ENCODE measurements at places on chromosomes 11 and 22.

- DNase-seq = no peak
Observed at GRCh38 chr11:20134991-20135736, 25.1 kb downstream of the DBX1 start.

DNA sequence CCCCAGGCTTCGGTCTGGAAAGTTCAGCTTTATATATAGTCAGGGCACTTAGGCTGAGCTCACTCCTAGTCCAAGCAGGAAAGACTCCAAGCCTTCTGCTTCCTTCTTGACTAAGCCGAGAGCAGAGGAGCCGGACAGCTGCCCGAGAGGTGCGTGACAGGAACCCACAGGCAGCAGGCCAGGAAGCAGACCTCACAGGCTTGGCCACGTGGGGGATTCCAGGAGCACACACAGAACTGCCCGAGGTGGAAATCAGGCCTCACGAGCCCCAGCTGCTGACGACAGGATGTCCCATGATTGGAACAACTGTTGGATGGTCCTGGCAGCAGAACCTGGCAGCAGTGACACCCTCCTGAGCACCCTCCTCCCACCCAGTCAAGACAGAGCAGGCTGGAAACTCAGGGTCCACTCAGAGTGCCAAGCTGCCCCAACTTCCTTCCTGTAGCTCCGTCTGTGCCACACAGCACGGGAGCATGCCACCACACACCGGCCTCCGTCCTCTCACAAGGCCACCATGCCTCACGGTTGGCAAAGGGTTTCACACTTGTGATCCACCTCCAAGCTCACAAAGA is 5.4 kb downstream of the PLA2G6 start:
- peak; percentile 92 for DNase-seq

GRCh38 chr11:17280494-17281127 is 4.1 kb downstream of the NUCB2 start:
- DNase-seq = no peak

DNA sequence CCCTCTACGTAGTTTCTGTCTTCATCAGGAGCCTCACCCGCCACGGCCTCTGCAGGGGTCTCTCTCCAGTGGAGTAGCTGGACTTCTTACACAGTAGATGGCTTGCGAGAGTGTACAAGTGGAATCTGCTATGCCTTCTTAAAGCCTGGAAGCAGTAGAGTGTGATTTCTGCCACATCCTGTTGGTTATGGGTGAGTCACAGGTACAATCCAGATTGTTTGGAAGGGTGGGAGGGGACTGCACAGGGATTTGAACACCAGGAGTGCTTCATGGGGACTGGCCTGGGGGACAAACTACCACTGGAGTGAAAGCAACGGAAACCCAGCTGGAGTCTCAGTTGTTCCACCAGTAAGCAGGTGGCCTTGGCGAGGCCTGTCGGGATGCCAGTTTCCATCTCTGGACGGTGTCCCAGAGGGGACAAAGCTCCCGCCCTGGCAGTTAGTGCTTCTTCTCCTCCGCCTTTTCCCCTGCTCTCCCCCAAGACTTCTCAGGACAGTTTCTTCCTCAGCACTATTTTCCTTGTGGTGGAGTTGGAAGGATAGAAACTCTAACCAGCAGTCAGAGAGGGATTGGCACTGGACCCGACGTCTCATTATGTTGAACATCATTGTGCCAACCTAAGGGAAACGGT is 85.0 kb upstream of the RCN1 start:
- DNase-seq = no peak

DNA sequence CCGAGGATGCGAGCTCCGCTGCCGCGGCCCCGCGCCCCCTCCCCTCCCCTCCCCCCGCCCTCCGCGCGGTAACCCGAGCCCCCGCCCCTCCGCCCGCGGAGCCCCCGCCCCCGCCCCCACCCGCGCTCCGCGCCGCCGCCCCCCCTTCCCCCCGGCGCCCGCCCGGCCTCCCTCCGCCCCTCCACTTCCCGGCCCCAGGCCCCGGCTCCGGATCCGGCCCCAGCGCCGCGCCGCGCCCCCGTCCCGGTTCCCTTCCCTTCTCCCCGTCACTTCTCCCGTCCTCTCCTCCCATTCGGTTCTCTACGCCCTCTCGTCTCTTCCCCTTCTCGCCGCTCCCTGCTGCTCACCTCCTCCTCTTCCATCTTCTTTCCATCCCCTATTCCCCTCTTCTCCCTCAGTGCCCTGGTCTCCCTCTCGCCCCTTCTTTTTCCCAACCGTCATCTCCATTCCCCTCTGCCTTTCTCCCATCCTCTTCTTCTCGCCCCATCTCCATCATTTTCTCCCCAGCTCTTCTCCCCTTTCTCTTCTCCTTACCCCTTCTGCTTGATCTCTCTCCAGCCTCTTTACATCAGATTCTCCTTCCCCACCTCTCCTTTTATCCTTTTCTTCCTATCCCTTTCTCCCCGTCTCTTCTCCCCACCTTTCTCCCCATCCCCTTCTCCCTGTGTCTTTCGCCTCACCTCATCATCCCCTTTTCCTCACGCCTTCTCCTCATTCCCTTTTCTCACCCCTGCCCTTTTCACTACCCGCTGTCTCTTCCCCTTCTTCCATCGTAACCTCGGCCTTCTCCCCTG is at the start of gene DCHS1:
Gene DCHS1 (minus strand): TSS at position 20 of the 794 bp plus-strand sequence. CDS start 14,196 bp downstream, outside the sequence.
- DNase-seq = no peak

DNA sequence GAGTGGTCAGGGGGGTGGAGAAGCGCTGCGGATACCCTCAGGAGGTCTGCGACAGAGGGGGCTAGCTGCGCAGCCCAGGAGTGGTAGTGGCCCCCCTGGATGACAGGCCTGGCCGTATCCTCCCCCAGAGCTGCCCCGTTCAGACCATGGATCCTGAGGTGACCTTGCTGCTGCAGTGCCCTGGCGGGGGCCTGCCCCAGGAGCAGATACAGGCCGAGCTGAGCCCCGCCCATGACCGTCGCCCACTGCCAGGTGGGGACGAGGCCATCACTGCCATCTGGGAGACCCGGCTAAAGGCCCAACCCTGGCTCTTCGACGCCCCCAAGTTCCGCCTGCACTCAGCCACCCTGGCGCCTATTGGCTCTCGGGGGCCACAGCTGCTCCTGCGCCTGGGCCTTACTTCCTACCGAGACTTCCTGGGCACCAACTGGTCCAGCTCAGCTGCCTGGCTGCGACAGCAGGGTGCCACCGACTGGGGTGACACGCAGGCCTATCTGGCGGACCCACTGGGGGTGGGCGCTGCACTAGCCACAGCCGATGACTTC is 505 bp downstream of the NUDT22 start:
- DNase-seq = no peak

- DNase-seq = no peak
Observed at GRCh38 chr11:133504906-133505305, 27.4 kb downstream of the OPCML start.

- DNase-seq = no peak
Observed at GRCh38 chr22:47190276-47190956, 428.0 kb downstream of the TBC1D22A start.

- no peak for DNase-seq
Observed at GRCh38 chr11:121337078-121337477, 44.5 kb downstream of the SC5D start.

DNA sequence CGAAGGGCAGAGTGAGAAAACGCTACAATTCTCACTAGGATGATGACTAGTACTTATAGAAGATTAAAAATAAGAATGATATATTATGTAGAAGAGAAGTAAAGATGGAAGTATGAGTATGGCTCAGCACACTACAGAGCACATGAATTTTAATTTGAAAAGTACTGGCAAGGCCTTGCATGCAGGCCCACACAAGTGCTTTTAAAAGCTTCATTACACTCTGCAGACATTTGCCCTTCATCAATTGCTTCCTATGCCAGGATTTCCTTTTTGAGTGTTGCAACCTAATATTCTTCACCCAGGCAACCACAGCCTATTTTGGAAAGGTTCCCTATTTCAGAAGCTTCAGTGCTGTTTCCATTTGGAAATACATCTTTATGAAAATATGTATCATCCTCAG is 81.1 kb downstream of the LARGE2 start:
- DNase-seq = peak; percentile 62

DNA sequence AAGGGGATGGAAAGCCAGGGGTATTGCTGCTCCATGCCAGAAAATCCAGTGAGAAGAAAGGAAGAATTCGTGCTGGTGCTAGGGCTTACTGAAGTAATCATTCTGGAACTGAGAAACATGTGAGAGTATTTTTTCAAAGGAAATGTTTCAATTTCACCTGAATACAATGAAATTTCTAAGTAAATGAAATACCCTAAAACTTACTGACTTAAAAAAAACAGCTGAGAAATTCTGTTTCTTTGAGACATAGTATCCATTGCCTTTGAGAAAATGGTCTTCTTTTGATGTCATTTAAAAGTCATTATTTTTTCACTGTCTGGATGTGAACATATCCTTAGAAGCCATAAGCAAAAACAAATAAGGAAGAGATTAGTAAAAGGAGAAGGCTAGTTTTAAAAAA is at the start of gene OR51V1:
Gene OR51V1 (minus strand): TSS at position 101 of the 400 bp plus-strand sequence. CDS start 0 bp downstream, at position 101.
- DNase-seq = no peak

GRCh38 chr22:49197505-49197904 is 630.2 kb downstream of the BRD1 start:
- no peak for DNase-seq

- no peak for DNase-seq
Observed at GRCh38 chr22:36386900-36387708, 663 bp downstream of the MYH9 start.

DNA sequence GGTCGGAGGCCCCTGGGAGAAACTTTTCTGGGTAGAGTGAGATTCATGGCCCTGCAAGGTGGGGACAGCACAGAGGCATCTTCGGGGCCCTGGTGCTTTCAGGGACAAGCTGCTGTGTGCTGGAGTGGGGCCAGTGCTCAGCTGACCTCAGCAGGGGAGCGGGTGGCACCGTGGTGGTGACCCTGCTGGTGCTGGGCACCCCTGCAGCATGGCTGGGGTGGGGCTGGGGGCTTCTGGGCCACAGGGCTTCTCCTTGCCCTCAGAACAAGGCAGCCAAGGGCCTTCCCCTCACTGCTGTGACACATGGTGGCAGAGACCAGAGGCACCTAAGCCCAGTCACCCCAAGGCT is 24.9 kb upstream of the GNB1L start:
- no peak for DNase-seq

DNA sequence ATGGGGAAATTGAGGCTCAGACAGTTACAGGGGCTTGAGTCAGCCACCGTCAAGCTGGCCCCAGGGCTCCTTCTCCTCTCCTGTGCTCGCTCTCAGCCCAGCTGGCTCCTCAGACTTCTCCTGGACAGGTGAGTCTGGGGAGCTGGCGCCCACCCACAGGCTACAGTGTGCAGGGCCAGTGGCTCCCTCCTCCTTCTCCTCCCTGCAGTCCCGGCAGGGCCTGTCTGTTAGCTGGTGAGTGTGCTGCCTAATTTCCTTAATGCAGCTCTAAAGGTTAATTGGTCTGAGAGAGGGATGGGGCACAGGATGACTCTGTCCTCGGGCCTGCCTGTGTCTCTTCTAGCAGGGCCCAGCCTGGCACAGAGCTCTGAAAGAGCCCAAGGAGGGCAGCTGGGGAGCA is 31.7 kb downstream of the LMO1 start:
- no peak for DNase-seq

- no peak for DNase-seq
Observed at GRCh38 chr11:48020092-48020755, 39.9 kb downstream of the PTPRJ start.

- DNase-seq = no peak
Observed at GRCh38 chr11:45615182-45615792, 50.1 kb downstream of the CHST1 start.

- peak; percentile 34 for DNase-seq
Observed at GRCh38 chr11:94638301-94638901, 71.2 kb downstream of the PIWIL4 start.

DNA sequence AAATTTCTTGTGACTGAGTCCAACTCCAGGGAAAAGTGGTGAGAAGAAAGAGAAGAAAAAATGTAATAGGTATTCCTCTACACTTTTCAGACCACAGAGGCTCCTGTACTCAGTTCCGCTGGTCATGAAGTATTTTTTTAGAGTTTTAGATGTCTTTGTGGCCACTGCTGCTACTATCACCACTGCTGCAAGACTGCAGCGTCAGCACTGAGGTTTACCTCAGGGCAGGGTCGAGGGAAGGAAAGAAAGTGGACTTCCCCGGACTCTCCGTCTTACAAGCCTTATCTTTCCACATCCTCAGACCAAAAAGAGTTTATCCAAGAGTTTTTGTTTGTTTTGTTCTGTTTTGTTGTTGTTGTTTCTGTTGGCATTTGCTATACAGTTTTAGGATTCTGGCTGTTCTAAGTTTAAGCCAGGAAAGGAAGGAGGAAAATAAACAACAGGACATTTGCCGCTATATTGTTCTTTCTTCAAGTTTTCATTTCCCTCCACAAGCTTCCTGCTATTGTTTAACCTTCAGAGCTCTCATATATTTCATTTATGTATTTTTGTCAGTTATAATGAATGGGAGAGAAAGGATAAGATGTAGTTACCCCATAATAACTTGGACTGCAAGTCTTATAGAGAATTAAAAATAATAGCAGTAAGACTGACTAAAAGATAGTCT is 919.3 kb downstream of the NTM start:
- peak; percentile 63 for DNase-seq

DNA sequence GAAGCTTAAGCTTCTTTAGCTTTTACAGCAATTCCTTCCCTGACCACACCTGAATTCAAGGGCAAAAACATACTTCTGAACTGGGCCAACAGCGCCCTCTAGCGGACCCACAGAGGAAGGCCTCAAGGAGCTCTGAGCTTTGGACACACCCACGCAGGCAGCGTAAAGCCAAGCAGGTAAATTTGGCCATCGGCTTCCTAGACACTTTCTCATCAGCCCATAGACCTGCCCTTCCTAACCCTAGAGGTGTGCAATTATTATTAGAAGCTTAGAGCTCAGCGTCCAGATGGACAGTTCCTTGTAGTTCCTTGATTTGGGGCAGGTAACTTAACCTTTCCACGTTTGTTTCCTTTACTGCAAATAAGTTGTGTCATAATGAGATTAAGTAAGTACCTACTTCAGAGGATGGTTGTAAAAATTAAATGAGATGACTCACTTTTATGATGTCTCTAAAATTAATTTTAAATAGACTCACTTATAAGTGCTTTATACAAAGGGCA is 25.7 kb upstream of the HMGXB4 start:
- peak; percentile 81 for DNase-seq

DNA sequence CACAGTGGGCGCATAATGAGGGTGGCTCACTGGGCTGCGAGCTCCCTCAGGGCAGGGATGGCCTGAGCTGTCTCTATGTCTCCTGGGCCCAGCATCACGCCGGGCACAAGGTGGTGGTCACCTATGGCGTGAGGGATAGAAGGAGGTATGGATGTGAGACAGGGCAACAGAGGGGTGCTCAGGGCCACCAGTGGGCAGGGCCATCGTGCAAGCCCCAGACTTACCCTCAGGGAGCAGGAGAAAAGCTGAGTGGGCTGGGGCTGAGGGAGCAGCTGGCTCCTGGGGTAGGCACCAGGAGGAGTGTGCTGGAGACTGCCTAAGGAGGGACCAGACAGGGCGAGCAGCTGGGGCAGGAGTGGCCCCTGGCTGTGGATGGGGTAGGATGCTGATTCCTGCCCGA is 34.3 kb upstream of the KLHL35 start:
- no peak for DNase-seq

GRCh38 chr11:1194977-1195681 is 27.7 kb upstream of the MUC5B start:
- no peak for DNase-seq

- no peak for DNase-seq
Observed at GRCh38 chr11:73263640-73264039, 8.5 kb upstream of the P2RY6 start.

Measured in choroid plexus epithelial cell (primary cell).